ENCODE measurements at places on chromosomes 6 and 20. TPM values are rescaled to one million over a fixed set of nuclear protein-coding genes. Genes with fewer than 3 reads are reported as not detected.

ZC3H12D gene
- polyA plus RNA-seq, result 0.03 TPM

- no peak overlapping the region for H3K4me3 ChIP-seq
- H3K27ac ChIP-seq, result no peak overlapping the region
- DNase-seq, result no peak
- H3K4me1 ChIP-seq, result no peaks in the 10 kb centered on the region
Measured at GRCh38 chr6:142400495-142400894, 98.7 kb downstream of the ADGRG6 start.

DNA sequence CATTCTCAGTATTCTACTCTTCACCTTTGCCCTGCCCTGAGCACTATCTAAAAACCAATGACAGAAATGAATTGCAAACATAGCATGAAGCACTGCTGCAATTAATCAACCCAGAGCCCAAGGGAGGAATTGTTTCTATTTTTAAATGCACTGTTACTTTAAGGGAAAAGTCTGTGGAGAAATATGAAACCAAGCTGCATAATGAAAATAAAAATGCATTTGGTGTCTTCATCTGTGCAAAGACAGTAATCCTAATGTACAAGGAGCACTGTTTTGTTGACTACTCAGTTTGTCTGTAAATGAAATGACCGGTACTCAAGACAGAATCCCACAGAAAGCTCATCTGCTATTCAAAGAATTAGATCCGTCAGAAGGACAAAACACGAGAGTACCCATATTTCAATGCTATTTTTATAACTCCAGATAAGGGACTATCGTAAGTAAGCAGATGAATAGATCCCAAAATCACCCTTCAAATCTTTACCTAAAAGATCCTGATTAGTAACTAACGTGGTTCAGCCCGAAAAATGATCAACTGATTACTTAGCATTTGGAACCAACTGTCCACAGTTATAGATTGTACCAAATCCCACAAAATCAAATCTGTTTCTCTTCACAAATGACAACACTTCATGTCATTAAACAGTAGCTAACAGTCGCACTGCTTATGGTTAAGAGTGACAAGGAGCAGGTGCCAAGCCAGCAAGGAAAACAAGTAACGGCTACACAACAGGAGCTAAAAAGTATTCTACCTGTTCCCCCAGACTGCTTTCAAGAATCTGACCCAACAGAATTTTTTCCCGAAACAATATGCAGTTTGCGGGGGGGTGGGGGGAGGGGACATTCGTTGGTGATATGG lies 2.4 kb downstream of the KIF13A start:
- DNase-seq, result no peak
- peak overlapping the region; percentile 91 for H3K27ac ChIP-seq
- no peaks in the 10 kb centered on the region for H3K27me3 ChIP-seq

DNA sequence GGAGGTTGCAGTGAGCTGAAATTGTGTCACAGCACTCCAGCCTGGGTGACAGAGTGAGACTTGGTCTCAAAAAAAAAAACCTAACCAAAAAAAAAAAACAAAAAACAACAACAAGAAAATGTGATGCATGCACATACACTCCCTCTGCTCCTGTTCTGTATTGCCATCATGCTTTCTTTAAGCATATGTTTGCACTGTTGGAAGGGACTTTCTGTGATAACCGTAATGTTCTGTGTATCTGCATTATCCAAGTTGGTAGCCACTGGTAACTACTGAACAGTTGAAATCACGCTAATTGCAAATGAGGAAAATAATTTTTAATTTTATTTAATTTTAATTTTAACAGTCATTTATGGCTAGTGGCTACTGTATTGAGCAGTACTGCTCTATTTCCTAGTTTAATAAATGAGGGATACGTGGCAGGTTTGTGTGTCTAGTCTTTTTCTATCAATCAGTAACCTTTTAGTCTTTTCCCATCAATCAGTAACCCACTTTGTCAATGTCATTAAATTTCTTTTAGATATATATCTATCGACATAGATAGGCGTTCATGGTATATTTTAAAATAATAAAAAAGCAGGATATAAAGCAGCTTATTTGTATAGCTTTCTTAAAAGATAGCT lies 135.6 kb downstream of the ASCC3 start:
- DNase-seq, result no peak
- H3K27me3 ChIP-seq, result no peaks in the 10 kb centered on the region
- H3K36me3 ChIP-seq, result peaks cover 5% of the 10 kb centered on the region
- H3K27ac ChIP-seq, result no peak overlapping the region
- H3K4me3 ChIP-seq, result no peak overlapping the region
- no peaks in the 10 kb centered on the region for H3K4me1 ChIP-seq

- H3K4me3 ChIP-seq, result no peak overlapping the region
- no peaks in the 10 kb centered on the region for H3K27me3 ChIP-seq
- no peaks in the 10 kb centered on the region for H3K4me1 ChIP-seq
- DNase-seq, result no peak
Measured at GRCh38 chr6:53992522-53992921, 118.7 kb upstream of the MLIP start.

DNA sequence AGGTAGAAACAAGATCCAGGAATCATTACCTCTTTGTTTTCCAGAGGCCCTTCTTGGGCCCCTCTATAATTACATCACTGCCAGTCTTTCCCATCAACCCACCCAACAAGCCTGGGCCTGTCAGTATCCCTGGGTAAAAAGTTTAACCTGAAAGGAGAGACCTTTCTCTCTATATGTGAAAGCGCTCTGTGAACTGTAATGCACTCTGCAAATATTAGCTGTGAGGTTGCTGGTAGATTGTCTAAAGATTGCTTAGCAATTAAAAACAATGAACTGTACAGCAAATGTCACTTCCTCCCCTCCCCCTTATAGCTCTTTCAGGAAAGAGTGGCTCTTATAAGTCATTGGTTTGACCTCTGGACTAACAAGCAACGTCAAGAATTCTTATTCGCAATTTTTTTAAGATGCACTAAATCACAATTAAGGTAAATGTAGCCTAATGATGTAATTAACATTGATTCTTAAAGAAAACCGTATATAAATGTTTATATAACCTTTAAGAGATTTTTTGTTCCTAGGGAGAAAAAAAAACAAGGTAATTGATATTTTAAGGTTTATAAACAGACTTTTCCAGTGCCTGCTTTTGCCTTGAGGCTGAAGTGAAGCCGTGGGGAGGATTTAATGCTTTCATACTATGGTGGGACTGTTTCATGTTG lies 18.4 kb downstream of the ECT2L start:
- no peak for DNase-seq
- no peaks in the 10 kb centered on the region for H3K36me3 ChIP-seq
- no peak overlapping the region for H3K4me3 ChIP-seq
- peaks cover 33% of the 10 kb centered on the region for H3K4me1 ChIP-seq

DNA sequence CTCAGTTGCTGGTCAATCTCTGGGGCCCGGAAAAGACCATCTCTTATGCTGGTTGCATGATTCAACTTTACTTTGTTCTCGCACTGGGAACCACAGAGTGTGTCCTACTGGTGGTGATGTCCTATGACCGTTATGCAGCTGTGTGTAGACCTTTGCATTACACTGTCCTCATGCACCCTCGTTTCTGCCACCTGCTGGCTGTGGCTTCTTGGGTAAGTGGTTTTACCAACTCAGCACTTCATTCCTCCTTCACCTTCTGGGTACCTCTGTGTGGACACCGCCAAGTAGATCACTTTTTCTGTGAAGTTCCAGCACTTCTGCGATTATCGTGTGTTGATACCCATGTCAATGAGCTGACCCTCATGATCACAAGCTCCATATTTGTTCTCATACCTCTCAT lies 4.3 kb downstream of the OR2J3 start:
- no peaks in the 10 kb centered on the region for H3K27me3 ChIP-seq
- DNase-seq, result no peak
- H3K4me3 ChIP-seq, result no peak overlapping the region

- no peak overlapping the region for H3K4me3 ChIP-seq
- no peaks in the 10 kb centered on the region for H3K4me1 ChIP-seq
- H3K27ac ChIP-seq, result no peak overlapping the region
- DNase-seq, result no peak
- H3K36me3 ChIP-seq, result peaks cover 58% of the 10 kb centered on the region
- H3K27me3 ChIP-seq, result no peaks in the 10 kb centered on the region
Measured at GRCh38 chr20:49245921-49246740, 26.9 kb downstream of the DDX27 start.

GRCh38 chr6:124854338-124854922 lies 107.8 kb upstream of the RNF217 start:
- DNase-seq, result no peak
- H3K27me3 ChIP-seq, result no peaks in the 10 kb centered on the region
- H3K36me3 ChIP-seq, result no peaks in the 10 kb centered on the region
- H3K4me3 ChIP-seq, result no peak overlapping the region
